MG63 (cell line): ENCODE measurements at places on chromosomes 11 and 22. TPM values are rescaled to one million over a fixed set of nuclear protein-coding genes. Genes with fewer than 3 reads are reported as not detected.

- DNase-seq: no peak
Measured at GRCh38 chr11:134342572-134343340, 11.0 kb downstream of the GLB1L2 start.

DNA sequence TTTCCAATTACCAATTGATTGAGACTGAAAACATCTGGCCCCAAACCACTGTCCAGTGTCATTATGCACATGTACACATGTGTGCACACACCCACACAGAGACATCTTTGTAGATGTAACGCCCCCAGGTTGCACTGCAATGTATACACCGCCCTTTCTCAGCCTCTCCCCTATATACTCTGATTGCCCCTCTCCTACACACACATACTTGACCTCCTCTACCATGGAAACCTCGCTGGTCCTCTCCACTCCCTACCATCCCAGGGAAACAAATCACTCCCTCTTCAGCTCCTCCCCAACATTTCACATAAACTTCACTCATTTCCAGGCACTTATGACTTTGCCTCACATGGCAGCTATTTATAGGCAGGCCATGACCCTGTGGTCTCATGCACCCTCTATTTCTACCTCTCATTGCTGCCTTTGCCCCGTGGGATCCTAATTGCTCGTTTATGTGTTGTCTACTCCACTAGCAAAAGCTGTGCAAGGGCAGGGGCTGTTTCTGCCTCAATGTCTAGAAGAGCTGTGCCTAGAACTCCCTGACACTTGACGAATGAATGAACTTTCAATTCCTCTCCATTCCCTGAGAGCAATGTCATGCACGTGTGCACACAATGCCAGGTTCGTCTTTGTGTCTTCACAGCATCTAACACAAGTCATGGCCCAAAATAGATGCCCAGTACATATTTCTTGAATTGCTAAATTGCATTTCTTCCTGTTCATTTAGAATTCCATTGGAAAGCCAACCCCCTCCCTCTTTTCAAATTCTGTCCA, 10.0 kb upstream of the TMA7B start:
- DNase-seq: no peak

PAX6 gene
- 12.4 and 12.7 TPM in 2 replicates for total RNA-seq

DNA sequence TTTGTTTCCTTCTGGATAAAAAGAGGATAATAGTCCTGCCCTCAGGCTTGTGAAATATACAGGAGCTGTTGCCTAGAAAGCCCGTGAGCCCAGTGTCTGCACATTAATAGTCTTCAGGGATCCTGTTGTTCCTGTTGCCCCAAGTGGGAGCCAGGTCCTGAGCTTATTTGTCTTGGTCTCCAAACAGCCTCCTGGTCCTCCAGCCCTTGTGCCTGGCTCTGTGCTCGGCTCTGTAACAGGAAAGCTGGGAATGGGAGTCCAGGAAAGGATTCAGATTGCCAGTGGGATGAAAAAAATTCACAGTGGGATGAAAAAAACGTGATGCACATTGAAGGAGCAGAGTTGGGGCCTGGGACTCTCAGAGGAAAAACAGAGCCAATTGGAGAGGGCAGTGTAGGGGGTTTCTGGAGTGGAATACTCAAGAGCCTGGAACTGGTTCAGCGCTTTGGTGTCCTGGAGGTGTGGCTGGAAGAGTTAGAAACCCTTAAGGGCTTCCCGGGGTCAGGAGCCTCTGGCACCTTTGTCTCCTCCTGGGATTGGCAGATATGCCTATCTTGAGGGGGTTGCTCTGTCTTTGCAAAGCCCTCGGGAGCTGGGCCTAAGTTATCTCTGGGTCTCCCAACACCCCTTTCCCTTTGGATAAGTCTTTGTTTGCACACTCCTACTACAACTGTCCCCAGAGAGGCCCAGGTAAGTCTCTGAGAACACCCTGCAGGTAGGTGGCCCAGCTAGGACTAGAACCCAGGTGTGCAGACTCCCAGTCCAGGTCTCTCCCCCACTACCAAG, 2.3 kb upstream of the INPPL1 start:
- DNase-seq: no peak

DNA sequence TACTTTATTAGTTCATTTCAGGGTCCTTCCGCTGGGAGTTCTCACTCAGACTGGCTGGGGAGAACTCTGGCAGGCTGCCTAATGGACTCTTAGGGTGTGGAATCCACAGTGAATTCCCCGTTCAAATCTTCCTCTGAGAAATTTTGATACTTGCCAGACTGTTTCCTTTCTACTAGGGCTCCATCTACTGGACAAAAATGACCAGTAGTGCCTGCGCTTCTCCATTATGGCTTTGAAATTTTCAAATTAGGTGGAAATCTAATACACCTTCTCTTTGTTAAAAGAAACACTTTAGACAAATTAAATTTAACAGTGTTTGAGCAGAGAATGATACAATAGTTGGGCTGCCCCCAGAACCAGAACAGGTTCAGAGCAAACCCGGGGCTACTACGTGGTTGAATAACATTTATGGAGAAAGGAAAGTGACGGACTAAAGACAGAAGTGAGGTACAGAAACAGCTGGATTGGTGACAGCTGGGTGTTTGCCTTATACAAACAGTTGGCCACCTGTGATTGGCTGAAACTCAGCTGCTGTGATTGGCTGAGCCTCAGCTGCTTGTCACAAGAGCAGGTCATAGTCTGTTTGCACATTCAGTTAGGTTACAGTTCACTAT, 52.9 kb upstream of the FDX1 start:
- DNase-seq: peak; percentile 64

GRCh38 chr11:93220078-93220477, 22.3 kb upstream of the SLC36A4 start:
- no peak for DNase-seq

PRR5L gene
- total RNA-seq: 5.3 TPM in 1 of 2 replicates, not detected in the other

DNA sequence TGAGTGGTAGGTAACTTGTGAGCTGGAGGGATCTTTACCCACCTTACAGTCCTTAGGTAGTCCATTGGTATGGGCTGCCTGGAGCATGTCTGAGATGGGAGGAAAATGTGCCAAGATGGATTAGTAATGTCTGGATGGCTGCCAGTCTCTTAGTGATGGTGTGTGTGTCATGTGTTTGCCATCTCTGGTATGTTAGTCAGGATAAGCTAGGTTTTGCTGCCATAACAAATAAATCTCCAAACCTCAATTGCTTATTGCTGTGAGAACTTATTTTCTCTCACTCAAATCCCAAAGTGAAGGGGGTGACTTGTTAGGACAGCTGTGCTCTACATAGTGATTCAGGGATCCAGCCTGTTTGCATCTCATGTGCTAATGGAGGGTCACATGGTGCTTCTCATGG, 40.9 kb upstream of the MYEOV start:
- peak; percentile 43 for DNase-seq

DBX1 gene
- not detected in 2 replicates for total RNA-seq

DNA sequence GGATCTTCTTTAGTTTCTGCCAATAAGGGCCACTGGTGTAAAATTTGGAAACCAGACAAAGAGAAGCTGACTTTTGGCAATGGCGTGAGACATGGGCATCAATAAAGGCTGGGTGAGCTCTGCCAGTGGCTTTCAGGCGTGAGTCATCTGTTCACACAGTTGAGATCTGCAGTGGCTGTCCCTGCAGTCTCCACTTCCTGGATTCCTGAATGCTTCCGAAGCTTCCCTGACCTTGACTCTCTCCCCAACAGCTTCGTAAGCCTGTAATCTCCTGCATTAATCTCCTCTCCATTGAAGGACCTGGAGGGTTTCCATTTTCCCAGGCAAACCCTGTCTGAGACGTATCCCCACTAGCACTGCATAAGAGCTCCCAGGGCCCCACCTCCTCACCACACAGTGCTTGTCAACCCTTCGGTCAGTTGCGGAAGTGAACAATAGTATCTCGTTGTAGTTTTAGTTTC, 574.7 kb downstream of the TBC1D22A start:
- DNase-seq: peak; percentile 91
